ENCODE measurements at places on chromosomes 3 and 15.

DNA sequence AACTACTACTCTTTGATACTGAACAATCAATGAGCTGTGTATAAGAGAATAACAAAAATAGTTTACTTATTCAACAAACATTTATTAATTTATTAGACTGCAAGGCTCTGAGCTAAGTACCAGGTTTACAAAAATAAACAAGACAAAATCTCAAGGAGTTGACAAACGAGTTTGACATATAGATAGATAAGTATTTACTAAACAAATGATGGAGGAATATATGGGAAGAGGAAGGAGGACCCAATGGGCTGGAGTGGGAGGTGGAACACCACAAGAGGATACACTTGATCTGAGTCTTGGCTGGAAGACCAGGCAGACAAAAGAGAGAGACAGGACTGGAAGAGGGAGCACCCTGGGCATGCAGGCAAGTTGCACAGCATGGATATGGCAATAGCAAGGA is 47.5 kb upstream of the FSIP1 start:
- DNase-seq = no peak

GRCh38 chr15:46080016-46080415 is 445.2 kb downstream of the SQOR start:
- no peak for DNase-seq

- DNase-seq = no peak
Measured at GRCh38 chr15:100264994-100265640, 76.7 kb downstream of the ADAMTS17 start.

DNA sequence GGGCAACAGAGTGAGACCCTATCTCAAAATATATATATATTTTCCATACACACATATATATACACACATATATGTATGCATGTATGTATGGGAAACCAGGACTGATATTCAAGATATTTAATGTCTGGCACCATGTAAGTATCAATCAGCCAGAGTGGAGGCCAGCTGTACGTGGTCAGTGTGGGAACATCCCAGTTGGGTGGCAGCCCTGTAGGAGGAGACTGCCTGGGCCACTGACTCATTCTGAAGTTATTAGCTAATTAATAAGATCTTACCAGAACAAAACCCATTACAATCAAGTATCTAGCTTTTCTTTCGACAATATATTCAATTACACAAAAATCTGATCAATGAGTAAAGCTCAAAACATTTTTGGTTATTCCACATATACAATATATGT is 85.1 kb upstream of the OCA2 start:
- DNase-seq = no peak

DNA sequence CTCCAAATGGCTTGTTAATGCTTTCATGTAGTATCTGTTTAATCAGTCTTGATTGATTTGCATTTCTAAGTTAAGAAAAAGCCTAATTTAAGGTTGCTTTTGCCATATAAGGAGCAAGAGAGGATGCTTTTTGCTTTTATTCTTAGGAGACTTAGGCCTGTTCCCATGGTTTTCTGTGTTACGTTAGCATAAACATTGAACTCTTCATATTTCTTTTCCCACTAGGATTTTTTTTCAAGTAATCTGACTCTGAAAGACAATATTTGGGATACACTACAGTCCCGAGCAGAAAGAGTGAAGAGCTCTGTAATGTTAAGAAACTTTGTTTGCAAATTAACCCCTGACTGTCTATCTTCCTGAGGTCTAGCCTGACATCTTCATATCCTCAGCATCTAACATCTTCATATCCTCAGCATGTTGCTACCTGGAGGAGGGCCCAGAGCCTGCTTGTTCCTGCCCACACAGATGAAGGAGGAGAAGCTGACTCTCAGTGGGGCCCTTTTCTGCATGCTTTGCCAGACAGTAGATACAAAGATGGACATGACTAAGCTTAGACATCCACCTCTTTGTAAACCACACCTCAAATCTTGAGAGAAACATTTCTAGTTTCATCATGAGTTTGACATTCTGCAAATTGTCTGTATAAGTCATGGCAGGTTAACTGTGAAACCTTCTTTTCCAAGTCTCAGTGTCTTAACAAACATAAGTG is 86.2 kb upstream of the COL6A5 start:
- DNase-seq = no peak

- no peak for DNase-seq
Measured at GRCh38 chr3:185216607-185216958, 37.3 kb downstream of the EHHADH start.

DNA sequence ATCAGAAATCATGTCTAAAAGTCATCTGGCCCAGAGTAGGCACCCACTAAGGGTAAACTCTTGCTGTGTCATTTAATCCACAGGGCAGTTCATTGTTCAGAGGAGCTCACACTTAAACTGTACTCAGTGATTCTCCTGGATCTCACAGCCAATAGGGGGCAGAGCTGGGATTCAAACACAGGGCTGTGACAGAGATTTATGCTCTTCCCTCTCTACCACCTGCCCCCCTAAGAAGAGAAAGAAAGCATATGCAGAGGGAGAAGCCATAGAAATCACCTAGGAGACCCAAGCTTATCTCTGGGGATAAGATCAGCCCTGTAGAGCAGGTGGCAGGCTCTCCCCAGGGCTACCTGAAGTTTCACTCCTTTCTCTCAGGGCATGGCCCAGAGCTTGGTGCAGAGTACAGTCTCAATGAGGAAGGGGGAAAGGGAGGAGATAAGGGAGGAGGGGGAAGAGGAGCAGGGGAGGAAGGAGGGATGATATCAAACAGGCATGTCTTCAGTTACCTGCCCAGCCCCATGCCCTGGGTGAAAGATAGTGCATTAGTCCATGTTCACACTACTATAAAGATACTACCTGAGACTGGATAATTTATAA is 51.8 kb upstream of the ADPGK start:
- no peak for DNase-seq

GRCh38 chr3:32655167-32655566 is 29.8 kb upstream of the CNOT10 start:
- DNase-seq = no peak

DNA sequence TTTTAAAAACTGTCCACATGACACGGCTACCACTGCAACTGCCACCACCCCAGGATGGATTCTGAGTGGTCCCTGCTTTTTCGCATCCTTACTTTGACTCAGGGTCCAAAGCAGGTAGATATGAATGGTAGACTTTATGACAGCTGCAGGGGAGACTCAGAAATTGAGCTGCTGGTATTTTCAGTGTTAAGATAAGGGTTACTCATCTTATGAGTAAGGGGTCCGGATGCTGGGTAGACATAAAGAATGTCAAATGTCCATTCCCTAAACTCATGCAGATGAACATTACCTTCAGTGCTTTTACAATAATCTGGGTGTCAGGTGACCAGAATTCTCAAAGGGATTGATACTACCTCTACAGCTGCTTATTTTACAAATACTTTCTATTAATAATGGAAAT is 25.9 kb upstream of the BBX start:
- DNase-seq = no peak

DNA sequence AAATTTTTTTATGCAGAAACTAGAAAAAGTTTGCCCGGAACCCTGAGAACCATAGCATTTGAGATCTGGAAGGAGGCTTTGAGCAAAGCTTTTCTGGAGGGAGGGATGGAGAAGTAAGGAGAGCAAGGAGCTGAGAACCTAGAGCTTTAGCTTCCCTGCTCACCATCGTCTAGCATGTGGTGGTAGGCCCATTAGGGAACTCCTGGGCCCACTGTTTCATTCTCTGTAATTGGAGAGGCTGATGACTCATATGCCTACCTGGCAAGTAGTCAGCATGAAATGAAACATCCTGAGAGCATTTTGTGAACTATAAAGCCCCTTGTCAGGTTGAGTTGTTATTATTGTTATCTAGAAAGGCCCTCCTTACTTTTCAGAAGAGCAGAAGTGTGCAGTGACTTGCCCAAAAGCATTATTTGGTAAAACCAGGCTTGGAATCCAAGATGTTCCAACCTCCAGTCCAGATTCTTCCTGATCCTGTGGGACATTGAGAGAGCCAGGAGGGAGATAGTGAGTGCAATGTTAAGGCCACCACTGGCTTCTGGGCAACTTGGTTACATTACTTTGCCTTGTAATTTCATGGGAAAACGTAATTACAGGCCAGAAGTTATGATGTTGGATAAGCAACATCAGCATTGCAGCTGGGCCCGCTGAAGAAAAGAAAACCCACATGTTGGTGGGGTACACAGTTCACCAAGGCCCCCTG is 104.5 kb upstream of the BFSP2 start:
- no peak for DNase-seq

DNA sequence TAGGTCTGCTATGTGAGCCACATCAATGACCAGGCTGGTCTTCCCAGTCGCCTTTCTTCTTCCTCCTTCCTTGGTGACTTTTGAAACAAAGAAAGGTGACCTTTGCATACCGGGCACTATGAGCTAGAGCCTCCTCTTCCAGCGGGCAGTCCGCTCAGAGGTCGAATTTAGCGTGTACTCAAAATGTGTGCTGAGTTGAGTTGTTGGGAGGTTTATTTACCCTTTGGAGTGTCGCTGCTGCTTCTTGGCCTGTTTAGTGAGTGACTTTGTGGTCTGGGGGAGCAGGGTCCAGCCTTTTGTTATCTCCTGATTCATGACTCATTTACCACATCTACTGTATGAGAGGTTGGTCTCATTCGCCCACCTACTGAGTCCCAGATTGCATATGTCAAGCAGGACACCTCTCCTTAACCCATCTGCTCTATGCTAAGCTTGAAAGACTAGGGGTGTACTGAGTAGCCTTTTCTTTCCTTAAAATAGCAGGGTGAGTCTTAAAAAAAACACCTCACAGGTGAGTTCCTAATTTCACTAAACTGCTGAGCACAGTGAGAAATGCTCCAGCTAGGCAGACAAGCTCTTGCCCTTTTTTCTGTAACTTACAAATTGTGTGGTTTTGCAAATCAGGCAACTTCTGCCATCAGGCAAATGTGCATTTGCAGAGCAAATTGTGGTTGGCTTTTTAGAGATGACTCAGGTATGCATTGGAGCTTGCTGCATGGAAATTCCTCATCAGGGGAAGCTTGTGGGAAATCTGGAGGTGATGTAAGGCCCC is 3.2 kb upstream of the SIAH2 start:
- no peak for DNase-seq

- no peak for DNase-seq
Measured at GRCh38 chr3:139686206-139686605, 8.4 kb upstream of the NMNAT3 start.

DNA sequence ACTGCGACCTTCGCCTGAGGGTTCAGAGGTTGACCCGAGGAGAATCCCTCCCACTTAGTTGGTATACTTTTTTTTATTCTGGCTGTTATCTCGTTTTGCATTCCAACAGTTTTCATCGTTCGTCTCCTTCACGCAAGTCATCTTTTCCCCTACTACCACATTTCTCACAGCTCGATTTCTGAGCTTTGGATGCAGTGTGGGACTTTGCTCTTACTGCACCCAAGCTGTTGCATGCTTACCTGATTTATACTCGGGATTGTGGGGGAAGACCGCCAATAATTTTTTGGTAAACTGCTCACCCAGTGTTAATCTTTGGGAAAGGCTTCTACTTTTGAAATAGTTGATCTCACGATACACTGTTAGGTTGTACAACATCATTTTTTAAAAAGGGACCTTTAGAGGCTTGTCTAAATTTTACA is 702 bp downstream of the TBC1D23 start:
- DNase-seq = no peak

- DNase-seq = no peak
Measured at GRCh38 chr3:192091831-192092230, 630.9 kb downstream of the PYDC2 start.

- DNase-seq = no peak
Measured at GRCh38 chr3:112093180-112093522, 7.0 kb downstream of the C3orf52 start.

- DNase-seq = no peak
Measured at GRCh38 chr3:130548356-130548755, 31.4 kb downstream of the COL6A6 start.

DNA sequence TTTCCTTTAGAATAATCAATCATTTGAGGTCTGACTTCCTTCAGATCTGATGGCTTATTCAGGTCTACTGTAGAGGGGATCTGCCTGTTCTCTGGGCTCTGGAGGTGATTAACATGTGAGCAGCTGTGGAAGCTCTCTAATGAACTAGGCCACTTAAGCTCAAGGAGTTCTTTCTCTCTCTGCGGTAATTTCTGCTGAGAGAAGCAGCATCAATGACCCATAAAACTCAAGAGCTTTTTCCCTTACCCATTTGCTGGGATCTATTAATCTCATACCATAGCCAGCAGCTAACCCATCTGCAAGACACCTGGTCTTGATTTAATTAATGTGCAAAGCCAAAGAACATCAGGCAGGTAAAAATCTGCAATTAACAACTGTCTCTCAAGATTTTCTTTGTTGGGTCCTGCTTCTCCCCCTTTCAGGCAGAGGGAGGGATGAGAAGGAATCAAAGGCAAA is 73.2 kb upstream of the DLG1 start:
- DNase-seq = no peak

DNA sequence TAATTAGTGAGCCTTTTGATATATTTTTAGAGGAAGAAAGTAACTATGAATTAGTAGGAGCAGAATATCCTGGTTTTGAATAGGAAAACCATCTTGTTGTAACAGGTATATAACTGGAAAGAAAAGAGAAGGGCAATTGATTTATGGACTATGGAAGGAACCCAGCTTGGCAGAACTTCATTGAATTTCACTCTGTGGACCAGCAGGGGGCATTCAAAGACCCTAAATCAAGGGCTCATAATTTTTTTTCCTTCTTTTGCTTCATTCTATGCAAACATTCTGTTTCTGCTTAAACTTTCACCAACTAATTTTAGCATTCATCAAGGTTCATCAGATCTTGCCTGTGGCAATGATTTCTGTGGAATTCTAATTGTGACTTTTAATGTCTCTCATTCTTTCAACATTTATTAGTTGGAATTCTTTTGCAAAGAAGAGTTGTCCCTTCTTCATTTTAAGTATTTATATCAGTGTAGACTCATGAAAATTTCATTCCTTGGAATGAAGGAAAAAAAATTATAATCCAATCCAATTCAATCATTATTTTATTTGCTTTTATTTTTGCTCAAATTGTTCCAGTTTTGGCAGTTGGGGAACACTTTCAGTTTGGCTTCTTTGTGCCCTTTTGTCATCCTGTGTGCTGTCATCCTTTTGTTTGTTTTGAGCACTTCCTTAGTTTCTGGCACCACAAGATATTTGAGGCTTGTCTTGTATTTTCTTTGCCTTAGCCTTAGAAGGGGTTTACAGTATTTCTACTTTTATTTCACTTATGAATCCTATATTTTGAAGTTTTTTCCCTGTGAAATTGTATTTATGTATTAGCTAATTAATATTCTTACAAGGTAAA is 30.4 kb downstream of the NXPE3 start:
- no peak for DNase-seq

DNA sequence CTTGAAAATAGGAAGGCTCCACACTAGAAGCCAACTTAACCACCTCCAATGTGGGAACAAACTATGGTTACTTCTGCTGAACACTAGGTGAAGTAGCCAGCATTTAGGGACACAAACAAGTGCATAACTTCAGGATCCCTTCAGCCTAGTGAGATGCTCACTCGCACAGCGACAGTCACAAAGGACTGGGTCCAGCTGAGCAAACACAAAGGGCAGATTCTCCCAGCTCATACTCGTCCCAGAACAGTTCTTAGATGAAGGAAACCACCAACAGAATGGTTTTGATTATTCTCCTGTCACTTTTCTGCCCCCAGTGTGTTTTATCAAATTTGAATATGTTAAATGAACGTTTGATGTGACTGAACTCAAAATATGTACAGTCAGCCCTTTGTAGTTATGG is 201.6 kb downstream of the KCNAB1 start:
- no peak for DNase-seq

- no peak for DNase-seq
Measured at GRCh38 chr3:193148688-193149473, 92.1 kb upstream of the PLAAT1 start.
